RWPE2 (cell line): ENCODE measurements at places on chromosomes 2 and 18.

- no peak for DNase-seq
Measured at GRCh38 chr2:33272001-33272400, 204.4 kb upstream of the RASGRP3 start.

- DNase-seq = no peak
Measured at GRCh38 chr2:19776941-19777514, 124.8 kb downstream of the TTC32 start.

DNA sequence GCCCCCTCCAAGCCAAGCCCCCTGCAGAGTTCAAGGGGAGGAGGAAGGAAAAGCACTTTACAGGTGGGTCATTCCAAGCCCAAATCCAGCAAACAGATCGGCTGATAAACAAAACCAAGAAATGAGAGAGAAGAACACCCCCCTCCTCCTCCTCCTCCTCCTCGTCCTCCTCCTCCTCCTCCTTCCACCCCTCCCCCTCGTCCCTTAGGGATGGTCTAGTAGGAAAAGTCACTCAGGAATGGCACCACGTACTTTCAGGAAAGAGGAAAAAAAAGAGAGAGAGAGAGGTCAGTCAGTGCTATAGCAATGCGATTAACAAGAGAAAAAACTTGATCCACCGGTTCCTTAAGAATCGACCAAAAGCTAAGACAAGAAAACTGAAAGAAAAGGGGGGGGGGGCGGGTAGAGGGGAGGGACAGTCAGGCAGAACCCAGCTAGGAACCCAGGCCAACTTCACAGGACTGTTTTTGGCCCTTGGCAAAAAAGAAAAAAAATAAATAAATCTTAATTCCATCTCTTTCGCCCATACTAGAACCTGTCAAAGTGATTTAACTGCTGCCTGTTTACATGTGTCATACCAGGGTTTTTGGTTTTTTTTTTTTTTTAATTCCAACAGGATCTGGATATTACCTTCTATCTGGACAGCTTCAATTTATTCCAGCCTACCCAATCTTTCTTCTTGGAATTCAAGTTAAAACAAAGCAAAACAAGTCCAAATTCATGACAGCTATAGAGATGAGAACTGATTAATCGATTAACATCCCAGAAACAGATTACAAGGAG is 906 bp downstream of the IKZF2 start:
- no peak for DNase-seq

- no peak for DNase-seq
Measured at GRCh38 chr2:47221946-47222345, 66.8 kb upstream of the STPG4 start.

DNA sequence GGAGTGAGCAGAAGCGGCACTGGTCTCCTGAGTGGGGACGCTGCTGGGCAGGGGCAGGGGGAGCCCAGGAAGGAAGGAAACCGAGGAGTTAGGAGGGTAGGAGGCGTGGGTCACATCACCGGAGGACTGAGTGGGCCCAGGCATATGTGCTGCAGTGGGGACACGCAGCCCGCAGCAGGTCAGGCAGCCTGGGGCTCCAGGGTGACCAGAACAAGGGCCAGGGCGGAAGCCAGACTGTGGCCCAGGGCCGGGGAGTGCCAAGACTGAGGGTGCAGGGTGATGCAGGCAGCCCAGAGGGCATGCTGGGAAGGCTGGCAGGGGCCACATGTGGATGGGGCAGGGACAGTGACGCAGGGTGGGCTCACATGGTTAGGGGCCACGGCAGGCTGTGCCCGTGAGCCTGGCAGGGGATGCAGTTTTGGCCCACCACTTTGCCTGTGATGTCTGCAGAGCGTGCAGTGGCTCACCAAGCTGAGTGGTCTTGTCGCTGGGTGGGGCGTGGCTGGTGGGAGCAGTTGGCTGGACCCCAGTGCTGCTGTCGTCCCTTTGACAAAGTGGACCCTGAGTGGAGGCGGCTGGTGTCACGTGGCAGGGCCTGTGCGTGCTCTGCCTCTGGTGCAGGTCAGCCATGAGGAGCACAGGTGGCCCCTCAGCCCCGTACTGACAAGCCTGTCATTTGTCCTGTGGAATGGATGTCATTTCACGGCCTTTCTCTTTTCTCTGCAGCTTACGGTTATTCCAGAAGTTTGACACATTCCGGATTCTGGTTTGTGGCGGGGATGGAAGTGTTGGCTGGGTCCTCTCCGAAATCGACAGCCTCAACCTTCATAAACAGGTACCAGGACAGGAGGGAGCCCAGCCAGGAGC is 87.1 kb downstream of the DGKD start:
- DNase-seq = no peak

DNA sequence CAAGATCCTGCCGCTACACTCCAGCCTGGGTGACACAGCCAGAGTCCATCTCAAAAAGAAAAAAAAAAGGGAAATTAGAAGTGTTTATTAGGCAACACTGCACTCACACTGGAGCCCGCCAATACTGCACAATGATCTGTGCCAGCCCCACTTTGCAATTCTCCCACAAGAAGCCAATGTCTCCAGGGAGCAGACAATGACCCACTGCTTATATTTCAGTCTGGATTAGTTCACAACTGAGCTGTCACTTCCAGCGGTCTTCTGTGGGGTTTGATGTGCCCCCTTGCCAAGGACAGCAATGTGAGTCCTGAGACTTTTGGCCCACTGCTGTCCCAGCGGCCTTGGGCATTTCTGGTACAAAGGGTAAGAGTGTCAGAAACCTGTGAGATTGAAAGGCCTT is 85.6 kb upstream of the PPM1B start:
- no peak for DNase-seq

DNA sequence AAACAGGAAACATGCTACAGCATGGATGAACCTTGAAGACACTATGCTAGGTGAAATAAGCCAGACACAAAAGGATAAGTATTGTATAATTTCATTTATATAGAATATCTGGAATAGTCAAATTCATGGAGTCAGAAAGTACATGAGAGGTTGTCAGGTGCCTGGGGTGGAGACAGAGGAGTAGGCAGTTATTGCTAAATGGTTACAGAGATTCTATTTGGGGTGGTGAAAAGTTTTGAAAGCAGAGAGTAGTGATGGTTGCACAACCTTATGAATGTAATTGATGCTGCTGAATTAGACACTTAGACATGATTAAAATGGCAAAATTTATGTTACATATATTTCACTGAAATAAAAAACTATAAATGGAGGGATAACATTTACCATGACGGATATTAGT is 197.4 kb downstream of the VAPA start:
- DNase-seq = no peak

- no peak for DNase-seq
Measured at GRCh38 chr18:59272891-59273758, at the start of gene RAX. Gene RAX, minus strand, starts transcription at chr18:59273454. Its CDS starts 248 bp downstream, at chr18:59273206.

DNA sequence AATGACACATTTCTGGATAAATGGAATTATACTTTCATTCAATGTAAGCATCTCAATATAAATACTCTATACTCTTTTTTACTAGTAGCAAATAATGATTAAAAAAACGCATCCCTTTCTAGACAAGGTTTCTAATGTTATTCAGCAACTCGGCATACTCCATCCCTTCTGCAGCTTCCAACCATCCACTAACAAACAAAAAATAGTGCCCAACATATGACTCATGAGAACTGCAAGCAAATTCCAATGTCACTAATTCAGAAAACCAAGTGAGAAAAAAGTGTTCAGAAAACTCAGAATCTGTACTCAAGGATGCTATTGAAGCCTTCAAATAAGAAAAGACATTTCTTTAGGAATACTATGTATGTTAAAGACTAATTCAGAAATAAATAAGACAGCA is 140.0 kb downstream of the BAZ2B start:
- no peak for DNase-seq

- peak; percentile 81 for DNase-seq
Measured at GRCh38 chr18:22432657-22433137, 15.0 kb upstream of the CTAGE1 start.

DNA sequence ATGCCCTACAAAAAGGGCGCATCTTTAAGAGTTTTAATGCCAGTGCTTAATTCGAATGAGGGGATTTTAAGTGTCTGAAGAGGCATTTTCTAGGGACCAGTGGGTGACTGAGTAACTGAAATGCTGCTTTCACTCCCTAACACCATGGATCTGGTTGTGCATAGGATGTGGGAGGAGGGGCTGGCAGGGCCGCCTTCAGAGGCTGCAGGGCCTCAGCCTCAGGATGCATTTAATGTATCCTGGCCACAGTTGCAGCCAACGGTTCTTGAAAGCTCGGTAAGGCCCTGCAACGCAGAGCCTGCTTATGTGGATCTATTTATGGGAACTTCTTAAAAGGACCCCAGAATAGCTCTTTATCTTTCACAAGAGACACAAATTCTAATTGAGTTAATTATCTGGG is 25.8 kb upstream of the IL18RAP start:
- no peak for DNase-seq

DNA sequence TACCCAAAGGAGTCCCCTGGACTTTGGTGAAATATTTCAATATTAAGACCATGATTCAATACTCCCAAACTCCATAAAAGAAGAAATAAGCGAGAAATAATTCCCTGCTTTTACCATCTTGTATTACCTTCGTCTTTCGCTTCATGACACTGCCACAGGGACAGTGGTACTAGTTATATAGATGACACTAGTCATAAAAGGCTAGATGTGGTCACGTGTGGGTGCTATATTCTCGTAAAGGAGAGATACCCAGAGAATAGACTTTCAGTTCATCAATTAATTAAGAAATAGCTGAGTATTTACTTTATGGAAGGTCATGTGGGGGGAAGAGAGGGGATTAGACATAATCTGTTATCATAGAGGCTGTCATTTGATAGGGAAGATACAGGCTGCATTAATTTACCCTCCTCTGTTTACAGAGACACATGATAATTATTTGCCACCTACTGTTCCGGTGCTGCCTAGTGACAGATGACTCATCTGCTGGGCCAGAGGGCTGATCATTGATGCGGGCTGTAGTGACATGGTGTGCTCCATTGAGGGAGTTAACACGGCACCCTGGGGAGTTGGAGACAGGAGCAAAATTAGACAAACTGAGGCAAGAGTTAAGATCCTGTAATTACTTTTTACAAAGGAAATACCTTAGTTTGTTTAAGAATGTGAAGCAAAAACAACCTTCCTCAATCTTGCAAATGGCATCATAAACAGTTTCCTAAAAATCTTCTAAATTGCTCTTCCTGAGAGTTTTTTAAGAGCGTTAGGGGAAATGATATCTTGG is 78.2 kb upstream of the ITGB6 start:
- DNase-seq = no peak

GRCh38 chr2:1503471-1504310 is 90.4 kb downstream of the TPO start:
- peak; percentile 42 for DNase-seq

DNA sequence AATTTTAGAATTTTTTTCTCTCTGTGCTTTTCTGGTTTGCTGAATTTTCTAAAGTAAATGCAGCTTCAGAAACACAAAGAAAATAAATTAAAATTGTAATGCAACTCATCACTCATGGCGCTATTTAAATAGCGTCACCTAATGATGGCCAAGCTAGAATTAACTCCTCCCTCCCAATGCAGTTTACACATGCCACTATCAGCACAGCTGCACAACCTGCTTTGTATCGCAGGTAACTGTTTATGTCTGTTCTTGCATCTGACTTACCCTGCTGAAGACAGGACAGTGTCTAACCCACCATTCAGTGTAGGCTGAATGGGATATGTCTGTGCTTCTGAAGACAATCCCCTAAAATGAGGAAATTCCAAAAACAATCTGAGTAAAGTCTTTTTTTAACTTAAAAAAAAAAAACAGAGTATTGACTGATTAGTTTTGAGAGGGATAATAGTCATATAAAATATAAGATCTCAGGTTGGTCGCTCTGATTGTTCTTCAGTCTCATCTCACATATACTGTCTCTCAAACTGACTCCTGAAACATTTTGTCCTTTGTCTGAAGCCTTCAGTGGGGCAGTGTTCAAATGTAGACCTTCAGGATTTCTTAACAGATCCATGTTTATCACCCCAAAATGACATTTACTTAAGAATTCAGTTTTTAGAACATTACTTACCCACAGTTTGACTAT is 271.4 kb downstream of the ZEB2 start:
- DNase-seq = no peak

GRCh38 chr2:68860111-68860510 is 11.1 kb downstream of the BMP10 start:
- DNase-seq = no peak

DNA sequence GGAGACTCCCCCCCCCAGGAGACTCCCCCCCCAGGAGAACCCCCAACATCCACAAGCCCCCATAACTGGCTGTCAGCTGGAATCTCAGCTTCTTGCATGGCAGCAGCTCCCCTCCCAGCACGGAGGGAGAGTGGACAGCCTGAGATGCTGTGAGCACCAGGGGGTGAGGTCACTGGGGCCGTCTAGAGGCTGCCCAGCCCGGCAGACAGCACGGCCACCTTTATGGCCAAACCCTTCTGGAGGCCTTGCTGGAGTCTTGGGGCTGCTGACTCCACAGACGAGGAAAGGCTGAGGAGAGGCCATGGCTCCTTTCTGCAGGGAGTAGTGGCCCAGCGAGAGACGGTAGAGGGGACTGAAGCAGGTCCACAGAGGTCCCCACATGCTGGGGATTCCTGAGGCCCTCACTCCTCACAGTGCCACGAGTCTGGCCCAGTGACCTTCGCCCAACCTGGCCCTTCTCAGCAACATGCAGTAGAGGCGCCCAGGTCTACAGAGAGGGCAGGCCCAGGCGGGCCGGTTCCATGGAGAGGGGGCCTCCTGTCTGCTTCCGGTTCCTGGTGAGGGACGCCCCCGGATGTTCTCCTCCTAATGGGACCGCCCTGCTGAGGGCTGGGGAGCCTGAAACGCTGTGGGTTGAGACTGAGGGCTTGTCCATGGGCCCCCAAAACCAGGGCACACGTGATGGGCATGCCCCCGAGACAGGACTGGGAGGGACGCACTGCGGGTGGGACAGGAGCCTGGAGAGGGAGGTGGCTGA is 122.6 kb upstream of the CTDP1 start:
- no peak for DNase-seq

DNA sequence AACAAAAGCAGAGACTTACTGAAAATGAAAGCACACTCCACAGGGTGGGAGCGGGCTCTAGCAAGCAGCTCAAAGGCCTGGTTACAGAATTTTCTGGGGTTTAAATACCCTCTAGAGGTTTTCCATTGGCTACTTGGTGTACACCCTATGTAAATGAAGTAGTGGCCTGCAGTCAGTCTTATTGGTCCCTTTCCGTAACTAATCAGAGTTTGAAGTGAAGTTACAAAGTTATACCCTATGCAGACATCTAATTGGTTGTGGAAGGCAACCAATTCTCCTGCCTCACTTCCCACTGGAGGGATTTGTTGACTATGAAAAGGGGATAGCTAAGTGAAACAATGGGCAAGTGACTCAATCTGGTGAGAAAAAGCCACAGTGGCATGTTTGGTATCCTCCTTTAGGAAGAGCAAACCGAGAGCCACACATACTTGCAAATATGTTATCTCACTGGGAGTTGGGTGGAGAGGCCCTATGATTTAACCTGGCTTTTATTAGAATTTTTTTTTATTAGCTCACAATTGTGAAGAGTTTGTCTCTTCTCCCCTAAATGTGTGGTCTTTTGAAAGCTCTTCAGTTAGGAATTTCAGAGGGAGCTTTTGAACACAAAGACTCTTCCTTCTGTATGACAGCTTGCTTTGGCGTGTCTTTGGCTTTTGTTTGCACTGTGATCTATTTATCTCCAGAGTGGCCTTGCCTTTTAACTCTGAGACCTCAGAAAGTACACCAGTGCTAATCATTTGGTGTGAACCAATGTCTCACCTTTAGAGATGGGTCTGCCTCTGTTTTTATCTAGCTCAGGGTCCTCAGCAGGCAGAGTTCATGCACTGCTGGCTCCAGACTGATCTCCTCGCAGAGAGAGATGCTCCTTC is 69.6 kb downstream of the MAP4K4 start:
- DNase-seq = no peak
